Activated CD4-positive, alpha-beta T cell treated with anti-CD3 and anti-CD28 coated beads, Interleukin-2, amount 50 U/mL, for 4 hours (primary cell): ENCODE measurements at places on chromosomes 16 and 17.

DNA sequence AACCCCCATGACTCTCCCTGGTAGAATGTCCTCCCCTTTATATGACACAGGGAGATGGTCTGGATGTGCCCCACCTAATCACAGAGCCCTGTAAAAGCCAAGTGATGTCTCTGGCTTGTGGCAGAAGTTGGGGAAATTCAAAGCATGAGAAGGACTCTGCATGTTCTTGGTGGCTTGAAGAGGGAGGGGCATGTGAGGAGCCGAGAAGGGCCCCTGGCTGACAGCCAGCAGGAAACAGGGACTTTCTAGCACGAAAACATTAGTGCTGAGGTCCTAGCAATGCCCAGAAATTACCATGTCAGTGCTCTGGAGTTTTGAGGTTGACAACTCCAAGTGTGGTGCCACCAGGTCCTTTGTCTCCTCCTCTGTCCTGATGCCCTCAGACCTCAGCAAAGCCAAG is 75.9 kb downstream of the USP22 start:
- DNase-seq: no peak

- DNase-seq: no peak
Measured at GRCh38 chr17:7260651-7261378, 1.5 kb downstream of the CLDN7 start.

DNA sequence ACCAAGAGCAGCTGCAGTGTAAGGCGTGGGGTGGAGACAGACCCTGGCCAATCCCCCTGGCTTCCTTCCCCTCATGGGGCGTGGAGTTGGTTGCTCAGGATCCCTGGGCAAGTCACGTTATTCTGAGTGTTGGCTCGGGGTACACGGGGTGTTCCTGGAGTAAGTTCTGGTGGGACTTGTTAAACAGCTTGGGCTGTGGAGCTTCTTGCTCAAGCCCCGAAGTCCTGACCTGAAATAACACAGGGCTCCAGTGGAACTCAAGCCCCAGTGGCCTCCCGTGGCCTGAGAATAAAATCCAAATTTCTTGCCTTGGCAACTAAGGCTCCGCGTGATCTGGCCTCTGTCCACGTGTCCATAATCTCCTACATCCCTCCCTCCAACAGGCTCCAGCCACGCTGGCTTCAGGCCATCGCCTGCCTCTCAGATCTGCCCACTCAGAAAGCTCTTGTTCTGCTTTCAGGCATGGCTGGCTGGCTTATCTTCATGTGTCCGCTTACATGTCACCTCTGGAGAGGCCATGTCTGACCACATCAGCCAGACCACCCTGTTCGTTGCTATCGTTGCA is 49.3 kb upstream of the BCO1 start:
- DNase-seq: no peak

GRCh38 chr16:25192096-25192495 is 24.7 kb upstream of the AQP8 start:
- no peak for DNase-seq

DNA sequence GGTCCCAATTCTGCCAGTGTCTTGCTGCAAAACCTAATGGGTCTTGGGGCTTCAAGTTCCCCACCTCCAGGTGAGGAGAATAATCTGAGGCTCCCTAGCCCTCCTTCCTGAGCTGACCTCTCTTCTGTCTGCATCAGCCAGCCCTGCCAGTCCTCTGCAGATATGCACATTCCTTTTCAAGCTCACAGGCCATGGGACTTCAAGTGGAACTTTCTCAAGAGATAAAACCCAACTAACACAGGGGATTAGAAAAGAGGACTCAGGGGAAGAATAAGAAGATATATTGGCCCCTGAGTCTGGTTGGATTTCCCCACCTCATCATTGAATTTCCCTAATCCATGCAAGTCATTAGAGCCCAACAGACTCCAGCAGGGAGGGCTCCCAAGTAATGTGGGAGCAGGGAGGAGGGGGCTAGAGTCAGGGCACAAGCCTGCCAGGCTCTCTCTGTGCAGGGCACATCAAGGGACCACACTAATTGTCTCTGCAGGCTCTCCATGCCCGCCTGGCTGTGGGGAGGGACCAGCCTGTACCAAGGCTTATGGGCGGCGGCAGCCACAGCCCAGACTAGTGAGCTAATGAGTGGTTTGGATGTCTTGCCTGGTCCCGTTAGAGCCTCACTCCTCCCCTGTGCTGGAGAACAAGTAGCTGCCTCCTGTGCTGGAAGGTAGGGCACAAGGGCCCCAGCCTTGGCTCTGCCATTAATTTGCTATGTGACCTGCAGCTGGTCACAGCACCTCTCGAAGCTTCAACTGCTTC is 1.2 kb downstream of the KRT14 start:
- no peak for DNase-seq

DNA sequence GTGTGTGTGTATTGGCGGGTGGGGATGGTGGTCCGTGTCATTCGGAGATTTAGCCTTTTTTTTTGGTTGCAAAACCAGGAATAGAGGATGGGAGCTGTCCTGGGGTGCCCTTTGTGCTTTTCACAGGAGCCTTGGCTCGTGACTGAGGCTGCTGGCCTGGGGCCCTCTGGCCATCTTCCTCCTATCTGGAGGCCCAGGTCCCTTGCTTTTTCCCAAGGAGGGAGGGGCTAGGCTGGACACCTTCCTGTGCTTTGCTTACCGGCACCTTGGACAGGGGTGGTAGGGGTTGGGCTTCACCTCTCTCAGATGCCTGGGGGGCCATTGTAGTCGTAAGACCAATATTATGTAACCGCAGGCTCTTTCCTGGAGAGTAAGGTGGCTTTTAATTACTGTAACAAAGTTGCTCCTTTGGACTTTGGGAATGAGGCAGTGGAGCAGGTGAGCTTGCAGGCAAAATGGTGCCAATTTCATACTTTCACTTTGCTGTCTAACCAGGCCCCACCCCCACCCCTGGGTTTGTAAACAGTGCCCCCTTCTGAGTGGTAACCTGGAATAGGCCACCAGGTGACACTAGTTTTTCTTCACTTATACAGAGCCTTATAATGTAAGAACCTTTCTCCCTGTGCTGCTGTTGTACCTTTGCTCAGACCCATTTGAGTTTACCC is 1.2 kb downstream of the DYNLL2 start:
- peak; percentile 58 for DNase-seq

- no peak for DNase-seq
Measured at GRCh38 chr16:73150786-73151185, 102.9 kb upstream of the ZFHX3 start.

- DNase-seq: no peak
Measured at GRCh38 chr16:56350491-56351405, 74.6 kb downstream of the AMFR start.

- DNase-seq: peak; percentile 76
Measured at GRCh38 chr17:46266656-46267544, 28.0 kb upstream of the LRRC37A start.

DNA sequence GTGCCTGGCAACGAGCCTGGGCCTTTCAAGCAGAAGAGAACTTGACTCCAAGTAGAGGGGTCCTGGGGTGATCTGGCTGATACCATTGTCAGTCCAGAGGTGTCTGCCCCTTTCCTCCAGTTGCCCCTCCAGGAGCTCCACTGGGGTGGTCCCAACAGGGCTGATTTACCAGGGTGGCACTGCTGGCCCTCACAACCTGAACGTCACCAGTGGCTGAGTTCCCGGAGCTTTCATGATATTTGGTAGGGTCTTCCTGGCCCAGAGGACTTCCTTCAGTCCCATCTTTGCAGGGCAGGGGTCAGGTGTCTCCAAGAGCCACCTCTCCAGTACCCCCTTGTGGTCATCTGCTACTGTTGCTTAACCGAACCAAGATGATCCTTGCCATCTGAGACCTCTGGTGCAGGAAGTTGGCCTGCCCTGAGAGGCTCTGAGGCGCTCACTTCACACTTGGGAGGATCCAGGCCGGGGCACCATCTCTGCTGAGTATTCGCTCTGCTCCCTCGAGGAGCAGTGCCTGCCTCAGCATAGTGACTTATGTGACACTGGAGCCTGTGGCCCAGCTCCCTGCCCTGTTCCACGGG is 3.5 kb downstream of the LIMD2 start:
- no peak for DNase-seq

- no peak for DNase-seq
Measured at GRCh38 chr17:64115043-64115698, 14.8 kb downstream of the ERN1 start.

DNA sequence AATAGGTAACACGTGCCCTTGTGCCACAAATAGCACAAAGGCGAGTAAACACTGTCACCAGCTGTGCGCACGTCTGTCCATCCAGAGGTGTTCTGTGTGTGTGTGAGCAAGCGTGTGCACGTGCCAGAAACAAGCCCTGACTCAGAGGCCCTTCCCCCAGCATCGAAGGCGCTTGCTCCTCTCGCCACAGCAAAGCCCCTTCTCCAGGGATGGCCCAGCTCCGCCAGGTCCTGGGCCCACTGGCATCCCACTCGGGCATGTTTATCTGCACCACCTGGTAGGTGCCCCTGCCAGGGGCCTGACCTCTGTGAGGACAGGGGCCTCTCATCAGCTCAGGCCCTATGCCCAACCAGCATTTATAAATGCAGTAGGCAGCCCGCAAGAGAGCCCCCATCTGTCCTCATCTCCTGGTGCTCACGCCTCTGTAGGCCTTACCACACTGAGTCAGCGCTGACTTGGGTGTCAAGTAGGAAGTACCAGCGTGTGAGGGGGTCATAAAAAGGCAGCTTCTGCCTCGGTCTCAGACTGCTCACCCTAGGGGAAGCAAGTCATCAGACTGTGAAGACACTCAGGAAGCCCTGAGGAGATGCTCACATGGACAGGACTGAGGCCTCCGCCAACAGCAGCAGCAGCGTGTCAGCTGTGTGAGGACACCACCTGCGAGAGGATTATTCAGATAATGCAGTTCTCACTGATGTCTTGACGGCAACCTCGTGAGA is 10.8 kb downstream of the TMEM235 start:
- no peak for DNase-seq
